Stimulated activated CD4-positive, alpha-beta T cell treated with anti-CD3 and anti-CD28 coated beads, Interleukin-1b, Interleukin-23, amount 100 ng/mL, for 1 hour (primary cell): ENCODE measurements at places on chromosomes 6 and 20.

- DNase-seq, result no peak
Observed at GRCh38 chr6:157188213-157188612, 135.1 kb downstream of the TMEM242 start.

- no peak for DNase-seq
Observed at GRCh38 chr6:15359335-15359862, 113.5 kb downstream of the JARID2 start.

DNA sequence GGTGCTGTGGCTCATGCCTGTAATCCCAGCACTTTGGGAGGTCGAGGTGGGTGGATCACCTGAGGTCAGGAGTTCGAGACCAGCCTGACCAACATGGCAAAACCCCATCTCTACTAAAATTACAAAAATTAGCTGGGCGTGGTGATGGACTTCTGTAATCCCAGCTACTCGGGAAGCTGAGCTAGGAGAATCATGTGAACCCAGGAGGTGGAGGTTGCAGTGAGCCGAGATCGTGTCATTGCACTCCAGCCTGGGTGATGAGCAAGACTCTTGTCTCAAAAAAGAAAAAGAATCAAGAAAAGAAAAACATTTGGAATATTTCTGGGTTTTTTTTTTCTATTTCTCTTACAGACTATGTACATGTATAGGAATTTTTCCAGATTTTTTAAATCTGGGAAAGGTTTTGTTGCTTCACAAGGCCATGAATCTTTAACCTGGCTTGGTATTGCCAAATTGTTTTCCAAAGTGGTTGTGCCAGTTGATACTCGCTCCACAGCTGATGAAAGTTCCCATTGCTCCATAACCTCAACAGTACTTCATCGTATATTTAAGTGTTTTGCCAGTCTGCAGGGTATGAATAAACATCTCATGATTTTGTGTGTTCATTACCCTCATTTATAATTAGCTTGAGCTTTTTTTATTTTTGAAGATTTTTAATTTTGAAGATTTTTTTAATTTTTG lies 33.5 kb downstream of the RNF217 start:
- no peak for DNase-seq

DNA sequence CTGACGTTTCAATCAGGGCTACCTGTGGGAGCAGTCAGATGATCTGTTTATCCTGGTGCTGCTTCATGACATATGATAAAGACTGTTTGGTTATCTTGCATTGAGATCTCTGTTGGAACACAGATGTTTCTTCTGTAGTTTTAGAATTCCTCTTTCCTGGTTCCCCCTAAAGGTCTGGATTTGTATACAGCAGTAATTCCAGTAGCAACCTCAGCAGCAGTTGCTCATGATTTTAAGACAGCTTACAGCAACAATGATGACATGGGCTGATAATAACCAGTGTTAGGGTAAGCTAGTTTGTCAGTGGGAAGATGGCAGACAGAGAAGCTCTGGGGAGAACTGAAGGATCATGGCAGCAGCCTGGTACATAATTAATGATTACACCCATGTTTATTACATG lies 439.4 kb downstream of the PHF3 start:
- DNase-seq, result no peak

DNA sequence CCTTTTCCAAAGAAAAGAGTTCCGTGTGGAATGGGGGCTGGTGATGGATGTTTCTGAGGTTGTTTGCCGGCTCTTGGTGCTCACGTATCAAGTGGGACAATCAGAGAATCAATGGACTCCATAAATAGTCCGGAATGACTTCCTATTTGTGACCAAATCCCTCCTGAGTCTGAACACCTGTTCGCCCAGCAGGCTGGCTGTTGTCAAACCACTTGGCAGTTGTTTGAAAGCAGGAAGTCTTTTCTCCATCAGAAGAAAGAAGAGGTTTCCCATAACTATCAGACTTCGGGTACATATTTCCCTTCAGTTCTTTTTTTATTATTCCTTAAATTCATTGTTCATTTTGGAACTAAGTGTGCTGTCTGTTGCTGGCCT lies 154.7 kb upstream of the RIN2 start:
- DNase-seq, result no peak

GRCh38 chr20:34850969-34851368 lies 21.7 kb downstream of the GGT7 start:
- no peak for DNase-seq

DNA sequence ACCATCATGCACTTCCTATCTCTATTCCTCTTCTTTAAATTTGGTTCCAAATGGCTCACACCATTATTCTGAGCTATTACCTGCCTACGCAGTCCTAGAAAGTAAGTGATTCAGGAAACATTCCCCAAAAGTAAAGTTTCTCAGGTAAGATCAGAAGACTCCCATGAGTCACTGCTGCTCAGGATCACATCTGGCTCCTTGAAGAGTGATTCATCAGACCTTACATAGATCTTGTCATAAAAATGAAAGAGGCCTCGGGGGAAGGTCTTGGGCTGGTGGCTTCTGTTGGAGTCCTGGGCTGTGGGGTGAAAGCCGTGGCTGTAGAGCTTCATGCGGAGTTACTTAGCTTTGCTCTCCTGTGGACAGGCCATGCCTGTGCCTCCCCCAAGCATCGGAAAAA lies 35.9 kb downstream of the PLG start:
- no peak for DNase-seq

DNA sequence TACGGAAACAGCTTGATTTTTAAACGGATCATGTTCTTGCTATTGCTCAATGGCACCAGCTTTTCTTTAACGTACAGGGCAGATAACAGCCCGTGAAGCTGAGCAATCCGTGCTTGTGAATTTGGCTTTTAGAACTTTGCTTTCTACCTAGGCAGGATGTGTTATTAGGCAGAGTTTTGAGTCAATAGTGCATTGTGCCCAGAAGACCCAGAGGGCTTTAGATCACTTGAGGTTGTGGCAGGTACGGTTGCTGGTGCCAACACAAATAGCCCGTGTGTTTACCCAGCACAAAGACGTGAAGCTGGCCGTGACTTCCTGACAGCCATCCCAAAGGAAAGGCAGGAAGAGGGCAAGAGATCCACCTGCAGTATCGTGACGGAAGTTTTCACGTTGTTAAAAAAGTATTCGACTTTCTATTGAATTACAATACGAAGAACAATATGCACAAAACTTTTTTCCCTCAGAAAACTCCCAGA lies 117.4 kb upstream of the FRMD1 start:
- no peak for DNase-seq

- DNase-seq, result no peak
Observed at GRCh38 chr6:35152067-35152707, 11.0 kb upstream of the TCP11 start.

DNA sequence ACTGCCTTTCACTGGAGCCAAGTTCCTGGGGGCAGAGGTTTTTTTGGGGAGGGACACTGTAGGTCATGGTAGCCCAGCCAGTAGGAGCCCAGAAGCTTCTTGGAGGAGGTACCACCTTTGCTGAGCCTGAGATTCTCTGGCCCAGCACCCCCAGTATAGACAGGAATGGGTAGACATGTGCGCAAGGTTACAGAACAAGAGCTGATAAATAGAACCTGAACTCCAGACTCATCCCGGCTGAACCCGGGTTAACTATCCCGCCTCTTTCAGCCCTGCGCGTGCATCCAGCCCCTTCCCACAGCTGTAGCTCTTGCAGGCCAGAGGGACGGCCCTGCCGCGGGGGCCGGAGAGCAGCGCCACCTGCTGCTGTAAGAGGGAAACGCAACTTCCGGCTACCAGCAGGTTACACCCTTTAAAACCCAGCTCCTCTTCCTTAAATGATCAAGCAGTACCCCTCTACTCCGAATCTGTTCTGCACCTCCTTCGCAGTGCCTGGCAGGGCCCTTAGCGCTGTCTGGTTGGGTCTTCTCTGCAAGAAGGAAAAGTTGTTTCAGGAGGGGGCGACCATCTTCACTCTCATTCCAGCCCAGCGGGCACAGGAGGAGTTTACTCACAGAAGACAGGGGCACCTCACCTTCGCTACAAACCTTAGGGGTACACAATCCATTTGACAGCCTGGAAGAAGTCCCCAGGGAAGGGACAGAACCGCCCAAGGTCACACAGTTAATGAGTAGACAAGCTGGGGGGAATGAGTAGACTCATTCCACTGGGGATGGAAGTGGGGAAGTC lies 7.5 kb downstream of the SRXN1 start:
- peak; percentile 46 for DNase-seq

GRCh38 chr6:23414051-23414445 lies 712.0 kb upstream of the NRSN1 start:
- no peak for DNase-seq

DNA sequence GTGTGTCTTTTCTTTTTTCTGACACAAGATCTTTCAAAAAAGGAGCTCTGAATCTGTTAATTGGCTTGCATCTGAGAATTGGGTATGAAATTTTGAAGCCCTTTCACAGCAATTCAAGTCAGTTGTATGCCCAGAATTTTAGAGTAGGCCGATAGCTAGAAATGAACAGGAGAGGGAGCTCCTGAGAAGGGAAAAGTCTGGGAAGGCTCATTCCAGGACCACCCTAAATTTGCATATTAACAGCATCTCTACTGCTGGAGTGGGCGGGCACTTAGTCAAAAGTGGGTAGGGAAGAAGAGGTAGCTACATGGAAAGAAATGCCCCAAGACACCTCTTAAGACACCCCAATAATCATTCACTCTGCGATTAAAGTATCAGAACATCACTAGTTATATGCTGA lies 928.3 kb downstream of the TBC1D32 start:
- no peak for DNase-seq

- no peak for DNase-seq
Observed at GRCh38 chr20:50776122-50776817, 18.6 kb upstream of the BCAS4 start.

DNA sequence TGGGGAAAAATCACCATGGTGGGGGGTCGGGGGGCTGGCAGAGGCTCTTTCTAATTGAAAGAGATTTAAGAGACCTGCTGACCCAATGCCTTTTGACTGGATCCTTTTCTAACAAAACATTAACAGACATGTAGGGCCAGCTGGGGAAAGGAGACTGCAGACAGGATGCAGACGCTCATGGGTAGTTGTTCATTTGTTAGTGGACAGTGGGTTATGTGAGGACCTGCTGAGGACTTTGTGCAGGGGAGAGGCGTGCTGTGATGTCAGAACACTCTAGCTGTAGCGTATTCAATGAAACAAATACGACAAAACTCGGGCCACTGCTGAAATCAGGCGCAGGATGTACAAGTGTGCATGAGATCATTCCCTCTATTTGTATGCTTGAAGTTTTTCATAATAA lies 1.2 kb downstream of the IP6K3 start:
- no peak for DNase-seq
